ENCODE measurements at places on chromosomes 7 and 10. TPM values are rescaled to one million over a fixed set of nuclear protein-coding genes. Genes with fewer than 3 reads are reported as not detected.

CYP2W1 gene
- not detected for polyA plus RNA-seq

CDHR1 gene
- polyA plus RNA-seq, result 3.3 TPM

CYP26C1 gene
- not detected for polyA plus RNA-seq

CYP2C19 gene
- polyA plus RNA-seq, result 0.16 TPM

HABP2 gene
- polyA plus RNA-seq, result not detected

IL6 gene
- not detected for polyA plus RNA-seq

PPP1R17 gene
- 8.8 TPM for polyA plus RNA-seq

TNKS2 gene
- 28.0 TPM for polyA plus RNA-seq

ELAPOR2 gene
- polyA plus RNA-seq, result 21.9 TPM

SPDYE2B gene
- polyA plus RNA-seq, result not detected

GHRHR gene
- not detected for polyA plus RNA-seq
